ENCODE measurements at places on chromosomes 16 and 17. TPM values are rescaled to one million over a fixed set of nuclear protein-coding genes. Genes with fewer than 3 reads are reported as not detected.

DNA sequence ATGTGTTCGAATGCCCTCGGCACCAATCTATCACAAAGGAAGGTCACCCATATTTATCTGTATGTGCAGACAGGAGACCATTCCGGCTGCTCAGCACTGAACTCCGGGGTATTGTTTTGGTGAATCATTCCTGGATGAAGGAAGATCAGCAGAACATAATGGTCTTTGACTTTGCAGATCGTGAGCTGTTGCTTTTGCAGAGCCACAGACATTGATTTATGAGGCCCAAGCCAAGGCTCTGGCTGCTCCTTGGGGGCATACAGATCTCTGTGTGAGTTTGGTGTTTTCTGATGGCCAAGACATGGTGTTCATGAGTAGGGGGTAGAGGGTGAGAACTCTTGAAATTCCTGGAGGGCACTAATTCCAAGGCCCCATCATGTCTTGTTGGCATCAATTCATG, 458.8 kb upstream of the HSBP1 start:
- H3K27ac ChIP-seq: no peak overlapping the region
- no peak overlapping the region for H3K4me3 ChIP-seq
- no peaks in the 10 kb centered on the region for H3K27me3 ChIP-seq
- H3K4me1 ChIP-seq: no peaks in the 10 kb centered on the region
- no peaks in the 10 kb centered on the region for H3K36me3 ChIP-seq

DNA sequence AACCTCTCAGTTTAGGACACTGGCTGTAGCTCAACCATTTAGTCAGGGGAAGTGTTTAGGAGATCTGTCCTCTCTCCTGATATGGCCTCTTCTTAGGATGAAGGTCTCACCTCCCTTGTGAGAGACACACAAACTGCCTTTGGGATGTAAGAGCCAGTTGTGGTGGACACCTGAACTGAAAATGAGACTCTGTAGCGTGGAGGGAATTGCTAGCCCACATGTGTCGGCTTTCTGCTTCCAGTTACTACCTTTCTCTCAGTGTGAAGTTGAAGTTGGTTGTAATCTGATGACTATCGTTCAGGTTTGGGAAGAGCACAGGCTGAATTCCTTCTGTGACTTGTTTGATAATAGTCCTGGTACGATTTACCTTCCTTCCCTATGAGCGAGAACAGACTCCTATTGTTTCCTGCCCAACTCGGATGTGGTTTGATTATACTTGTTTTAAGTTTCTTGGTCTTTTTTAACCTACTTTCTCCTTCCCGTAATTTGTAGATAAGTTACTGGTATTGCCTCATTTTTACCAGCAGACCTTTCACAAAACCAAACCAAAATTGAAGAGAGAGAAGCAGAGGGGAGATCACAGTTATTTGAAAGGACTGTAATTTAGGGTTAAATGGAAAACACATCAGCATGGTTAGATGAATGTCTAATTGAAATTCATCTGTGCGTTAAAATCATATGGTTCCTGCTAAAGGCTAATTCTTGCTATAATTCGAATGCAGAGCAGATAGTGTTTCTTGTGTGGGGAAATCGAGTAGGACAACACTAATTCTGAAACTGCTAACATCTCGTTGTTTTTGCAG, 43.2 kb downstream of the CLEC16A start:
- no peaks in the 10 kb centered on the region for H3K27me3 ChIP-seq
- H3K36me3 ChIP-seq: peaks cover 41% of the 10 kb centered on the region
- peak overlapping the region; percentile 56 for H3K4me3 ChIP-seq
- peaks cover 80% of the 10 kb centered on the region for H3K4me1 ChIP-seq

GRCh38 chr17:63478814-63479494, 2.1 kb downstream of the ACE start:
- H3K4me1 ChIP-seq: peaks cover 6% of the 10 kb centered on the region
- no peaks in the 10 kb centered on the region for H3K36me3 ChIP-seq
- no peak overlapping the region for H3K4me3 ChIP-seq

GRCh38 chr17:56733833-56734232, 99.9 kb downstream of the C17orf67 start:
- no peak overlapping the region for H3K4me3 ChIP-seq
- no peaks in the 10 kb centered on the region for H3K4me1 ChIP-seq
- H3K27me3 ChIP-seq: peaks cover 2% of the 10 kb centered on the region
- H3K36me3 ChIP-seq: no peaks in the 10 kb centered on the region
- no peak for DNase-seq

- peaks cover 35% of the 10 kb centered on the region for H3K36me3 ChIP-seq
- no peak overlapping the region for H3K4me3 ChIP-seq
- no peaks in the 10 kb centered on the region for H3K27me3 ChIP-seq
- no peak for DNase-seq
- no peak overlapping the region for H3K27ac ChIP-seq
Measured at GRCh38 chr17:78101542-78101941, 27.0 kb downstream of the TMC6 start.

GRCh38 chr17:44587339-44587738, 30.1 kb downstream of the FZD2 start:
- no peaks in the 10 kb centered on the region for H3K4me1 ChIP-seq
- H3K27me3 ChIP-seq: no peaks in the 10 kb centered on the region
- no peaks in the 10 kb centered on the region for H3K36me3 ChIP-seq
- H3K4me3 ChIP-seq: no peak overlapping the region
- no peak for DNase-seq

DNA sequence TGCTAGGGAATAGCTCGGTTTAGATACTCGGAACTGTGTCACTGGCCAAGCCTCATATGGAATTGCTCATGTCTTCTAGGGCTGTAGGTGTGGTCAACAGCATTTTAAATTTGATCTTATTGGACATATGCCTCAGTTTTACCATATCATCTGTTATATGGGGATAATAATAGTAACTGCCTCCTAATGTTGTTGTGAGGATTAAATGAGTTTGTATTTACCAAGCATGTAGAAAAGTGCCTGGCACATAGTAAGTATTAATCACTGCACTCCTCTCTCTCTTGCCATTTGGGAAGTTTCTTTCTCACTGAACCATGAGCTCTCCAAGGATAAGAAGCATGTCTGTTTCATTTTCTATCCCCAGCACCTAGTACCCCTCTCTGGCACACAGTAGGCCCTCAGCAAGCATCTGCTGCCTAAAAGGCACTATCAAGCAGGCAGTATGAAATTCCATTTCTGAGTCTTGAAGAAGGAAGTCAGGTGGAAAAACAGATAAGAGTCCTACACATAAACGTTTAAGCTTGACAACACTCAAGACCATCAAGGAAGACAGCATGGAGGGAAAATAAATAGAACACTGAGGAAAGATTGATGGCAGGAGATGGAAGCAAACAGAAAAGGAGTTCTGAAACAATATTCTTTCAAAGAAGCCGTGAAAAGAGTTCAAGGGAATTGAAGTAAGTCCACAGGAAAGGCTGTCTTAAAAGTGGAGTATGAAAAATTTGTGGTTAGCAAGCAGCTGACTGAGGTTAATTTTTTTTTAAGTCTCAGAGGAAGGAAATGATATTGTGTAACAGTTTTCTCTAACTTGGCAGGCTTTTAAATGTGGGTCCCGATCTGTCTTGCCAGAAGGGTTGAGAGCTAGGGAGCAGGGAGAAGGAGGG, 2.2 kb upstream of the ATP6V0A1 start:
- H3K4me1 ChIP-seq: peaks cover 34% of the 10 kb centered on the region
- H3K4me3 ChIP-seq: peak overlapping the region; percentile 58
- no peak for DNase-seq
- peak overlapping the region; percentile 14 for H3K27ac ChIP-seq
- H3K27me3 ChIP-seq: peaks cover 22% of the 10 kb centered on the region

DNA sequence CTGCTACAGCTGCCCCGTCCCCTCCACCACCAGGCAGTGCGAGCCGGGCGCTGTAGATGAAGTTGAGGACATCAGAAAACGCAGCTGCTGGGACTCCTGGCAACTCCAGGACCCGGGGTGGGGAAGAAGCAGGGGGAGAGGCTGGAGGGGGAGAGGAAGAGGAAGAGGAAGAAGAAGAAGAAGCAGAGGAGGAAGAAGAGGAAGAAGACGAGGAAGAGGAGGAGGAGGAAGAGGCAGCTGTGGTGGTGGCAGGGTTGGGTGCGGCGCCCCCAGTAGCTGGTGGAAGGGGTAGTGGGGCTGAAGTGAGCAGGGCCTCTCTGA, 13.2 kb downstream of the ZBTB4 start:
- peaks cover 14% of the 10 kb centered on the region for H3K36me3 ChIP-seq
- no peak for DNase-seq
- H3K27ac ChIP-seq: no peak overlapping the region
- H3K4me3 ChIP-seq: no peak overlapping the region
- no peaks in the 10 kb centered on the region for H3K27me3 ChIP-seq

SAMD14 gene
- 0.11 TPM for total RNA-seq

SPIRE2 gene
- total RNA-seq: 1.8 TPM

HNF1B gene
- total RNA-seq: not detected

SREBF1 gene
- total RNA-seq: 218 TPM

SEZ6L2 gene
- not detected for total RNA-seq

KRT40 gene
- not detected for total RNA-seq
